ENCODE measurements at places on chromosomes 2 and 18.

GRCh38 chr2:85953476-85953875 lies 64.7 kb upstream of the ST3GAL5 start:
- no peak for DNase-seq

DNA sequence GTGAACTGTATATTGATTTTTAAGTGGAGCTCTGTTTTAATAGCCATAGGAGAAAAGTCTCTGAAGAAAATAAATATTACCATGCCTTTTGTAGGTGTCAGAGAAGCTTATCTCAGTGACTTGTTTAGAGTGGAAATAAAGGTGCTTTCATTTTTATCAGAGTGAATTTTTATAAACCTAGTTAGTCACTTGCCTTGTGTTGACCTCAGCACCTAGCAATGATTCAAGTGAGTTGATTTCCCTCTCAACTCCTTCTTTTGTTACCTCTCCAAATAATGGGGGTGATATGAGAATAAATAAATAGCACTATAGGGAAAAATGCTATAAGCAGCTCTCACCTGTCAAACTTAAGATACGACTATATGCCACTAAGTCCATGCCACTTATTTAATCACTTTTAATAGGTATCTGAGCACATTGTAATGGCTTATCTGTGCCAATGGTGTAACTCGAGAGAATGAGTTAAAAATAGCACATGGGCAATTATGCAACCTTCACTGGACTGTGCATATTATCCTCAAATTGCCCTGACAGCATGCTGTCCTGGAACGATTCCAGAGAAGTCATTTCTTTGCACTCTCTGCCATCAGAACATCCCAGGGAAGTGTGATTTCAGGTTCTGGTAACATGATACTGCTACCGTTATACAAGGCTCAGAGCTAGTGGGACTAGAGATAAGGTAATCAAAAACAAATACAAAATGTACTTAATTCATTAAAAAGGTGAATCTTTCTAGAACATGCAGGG lies 290.8 kb downstream of the CCDC85A start:
- no peak for DNase-seq

DNA sequence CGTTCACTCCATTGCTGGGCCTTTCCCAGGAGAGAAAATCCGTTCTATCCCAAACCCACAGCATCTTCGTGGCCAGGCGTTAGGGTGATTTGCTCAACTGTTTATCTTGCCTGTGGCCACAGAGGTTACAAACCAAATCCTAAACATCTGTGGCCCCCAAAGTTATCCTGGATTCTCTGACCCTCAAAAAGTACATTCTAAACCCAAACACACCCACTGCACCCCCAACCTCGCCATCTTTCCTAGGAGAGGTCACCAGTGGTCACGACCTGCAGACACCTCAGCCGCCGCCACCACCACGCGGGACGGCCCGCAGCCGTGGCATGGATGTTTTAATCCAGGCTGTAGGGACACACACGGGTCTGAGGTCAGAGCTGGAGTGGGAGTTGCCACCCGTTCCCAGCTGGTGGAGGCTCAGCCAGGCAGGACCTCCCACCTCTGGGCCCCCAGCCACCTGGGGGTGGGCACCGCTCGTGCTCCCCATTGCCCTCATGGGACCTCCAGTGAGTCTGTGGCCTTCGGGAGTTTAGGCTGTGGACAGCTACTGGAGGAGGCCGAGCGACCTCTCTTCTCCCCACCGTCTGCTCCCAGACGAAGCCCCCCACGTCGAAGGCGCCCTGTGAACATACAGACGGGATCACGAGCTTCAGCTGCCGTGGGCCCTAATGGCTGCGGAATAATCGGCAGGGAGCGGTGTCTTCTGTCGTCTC lies 72.0 kb downstream of the KCNG2 start:
- DNase-seq = no peak

- no peak for DNase-seq
Observed at GRCh38 chr18:46461993-46462392, 195.0 kb downstream of the LOXHD1 start.

- no peak for DNase-seq
Observed at GRCh38 chr18:75277610-75277928, 67.0 kb downstream of the TSHZ1 start.

GRCh38 chr18:28125051-28125450 lies 51.9 kb downstream of the CDH2 start:
- no peak for DNase-seq

GRCh38 chr2:109300582-109300981 lies 171.6 kb downstream of the SH3RF3 start:
- no peak for DNase-seq

DNA sequence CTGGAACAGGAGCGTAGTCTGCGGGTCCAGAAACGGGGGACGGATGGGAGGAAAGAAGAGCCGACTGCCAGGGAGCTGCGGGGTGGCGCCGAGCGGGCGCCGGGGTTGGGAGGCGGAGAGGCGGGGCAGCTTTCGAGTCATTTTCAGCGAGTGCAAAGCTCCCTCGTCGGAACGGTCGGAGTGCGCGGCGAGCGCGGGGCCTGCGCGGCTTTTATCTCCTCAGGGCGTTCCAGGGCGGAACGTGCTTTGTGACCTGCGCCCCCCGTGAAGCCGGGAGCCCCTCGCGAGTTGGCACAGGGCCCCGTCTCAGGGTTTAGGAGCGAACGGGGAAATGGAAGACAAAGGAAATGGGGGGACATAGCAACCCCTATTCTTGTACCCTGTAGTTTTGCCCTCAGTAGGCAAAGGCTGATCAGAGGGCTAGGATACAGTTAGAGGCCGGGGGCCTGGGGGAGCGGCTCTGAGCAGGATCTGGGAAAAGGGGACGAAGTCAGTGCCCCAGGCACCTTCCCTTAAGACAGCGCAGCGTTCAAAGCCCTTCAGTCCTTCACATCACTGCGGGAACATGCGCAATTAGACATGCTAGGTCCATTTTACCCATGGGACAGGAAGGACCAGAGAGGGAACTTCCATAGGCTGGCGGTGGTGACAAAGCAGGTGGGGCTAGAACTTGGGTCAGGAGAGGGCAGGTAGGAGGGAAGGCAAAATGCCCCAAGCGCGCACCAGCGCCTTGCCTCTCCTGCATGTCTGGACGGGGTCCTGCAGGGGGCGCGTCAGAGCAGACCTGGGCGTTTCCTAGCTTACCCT lies 60.1 kb upstream of the IL1RL1 start:
- peak; percentile 74 for DNase-seq

- DNase-seq = no peak
Observed at GRCh38 chr18:78640246-78640995, 339.2 kb upstream of the SALL3 start.

GRCh38 chr2:215917953-215918620 lies 95.3 kb downstream of the MREG start:
- no peak for DNase-seq

- DNase-seq = peak; percentile 51
Observed at GRCh38 chr2:171086352-171087290, 74.1 kb downstream of the TLK1 start.

GRCh38 chr2:202019689-202020450 lies 13.8 kb upstream of the FZD7 start:
- no peak for DNase-seq

GRCh38 chr2:228067309-228067708 lies 114.2 kb downstream of the SPHKAP start:
- DNase-seq = no peak

GRCh38 chr18:48404716-48405507 lies 4.3 kb downstream of the ZBTB7C start:
- no peak for DNase-seq

DNA sequence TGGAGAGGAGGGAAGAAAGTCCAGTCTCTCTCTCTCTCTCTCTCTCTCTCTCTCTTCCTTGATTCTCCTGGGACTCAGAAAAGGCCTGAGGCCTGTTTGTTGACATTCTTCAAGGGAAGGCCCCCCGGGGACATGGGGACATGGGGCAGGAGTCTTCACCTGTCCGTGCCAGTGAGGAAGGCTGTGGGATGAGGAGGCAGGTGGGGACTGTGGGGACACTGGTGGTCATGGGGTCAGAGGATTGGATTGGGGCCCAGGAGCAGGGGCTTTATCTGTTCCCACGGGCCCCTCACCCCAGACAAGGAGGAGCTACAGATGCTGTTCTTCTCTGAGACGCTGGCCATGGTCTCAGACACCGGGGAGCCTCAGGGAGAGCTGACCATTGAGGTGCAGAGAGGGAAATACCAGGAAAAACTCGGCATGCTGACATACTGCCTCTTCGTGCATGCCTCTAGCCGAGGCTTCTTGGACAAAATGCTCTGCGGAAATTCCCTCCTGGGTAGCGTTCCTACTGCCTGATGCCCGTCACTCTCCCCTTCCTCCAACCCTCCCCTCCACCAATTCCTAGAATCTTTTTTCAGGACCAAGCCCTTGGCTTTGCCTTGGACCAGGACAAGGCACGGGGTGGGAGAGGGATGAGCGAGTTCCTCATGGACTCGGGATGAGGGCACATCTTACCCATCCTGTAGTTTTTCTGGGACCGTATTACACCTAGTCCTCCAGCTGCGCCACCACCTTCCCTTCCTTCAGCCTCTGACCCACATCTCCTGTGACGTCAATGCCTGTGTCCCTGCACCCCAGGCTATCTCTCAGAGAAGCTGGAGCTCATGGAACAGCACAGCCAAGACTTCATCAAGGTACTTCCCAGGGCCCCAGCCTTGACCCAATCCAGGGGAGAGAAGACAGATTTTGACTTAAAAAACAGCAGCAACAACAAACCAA lies 850 bp downstream of the CATIP start:
- DNase-seq = no peak

DNA sequence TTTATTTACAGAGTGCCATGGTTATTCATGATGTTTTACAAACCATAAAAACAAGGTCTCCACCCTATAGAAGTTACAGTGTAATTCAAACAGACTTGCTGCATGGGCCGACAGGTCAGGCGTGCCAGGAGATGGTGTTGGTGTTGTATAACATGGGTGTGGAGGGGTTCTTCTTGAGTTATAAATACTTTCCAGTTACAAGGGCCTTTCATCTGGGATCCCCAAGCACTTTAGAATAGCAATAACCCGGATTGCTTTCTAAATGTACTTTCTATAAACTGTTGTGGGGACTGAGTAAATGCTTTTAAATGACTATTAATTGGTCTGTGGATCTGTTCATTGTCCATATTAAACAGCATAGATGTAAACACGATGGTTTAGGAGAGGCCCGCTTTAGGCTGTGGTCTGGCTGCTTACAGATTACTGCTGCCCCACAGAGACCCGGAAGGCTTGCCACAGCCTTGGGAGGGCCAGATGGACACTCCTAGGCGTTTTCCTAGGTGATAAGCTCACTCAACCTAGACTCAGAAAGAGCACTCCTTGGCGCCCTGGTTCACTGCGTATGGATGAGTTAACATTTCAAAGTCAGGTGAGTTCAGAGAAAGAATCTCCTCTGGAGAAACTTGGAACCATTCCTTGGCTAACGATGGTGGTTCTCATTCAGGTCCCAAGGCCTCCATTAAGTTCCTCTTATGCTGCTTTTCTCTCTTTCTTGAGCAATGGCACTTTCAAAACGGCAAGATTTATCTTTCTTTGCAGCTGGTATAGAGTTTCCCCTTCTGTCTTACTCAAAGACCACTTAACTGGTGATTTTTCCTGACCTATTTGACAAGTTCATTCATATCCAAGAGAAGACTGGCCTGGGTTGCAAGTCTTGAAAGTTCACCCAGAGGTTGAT lies 3.6 kb upstream of the KIAA2012 start:
- no peak for DNase-seq

DNA sequence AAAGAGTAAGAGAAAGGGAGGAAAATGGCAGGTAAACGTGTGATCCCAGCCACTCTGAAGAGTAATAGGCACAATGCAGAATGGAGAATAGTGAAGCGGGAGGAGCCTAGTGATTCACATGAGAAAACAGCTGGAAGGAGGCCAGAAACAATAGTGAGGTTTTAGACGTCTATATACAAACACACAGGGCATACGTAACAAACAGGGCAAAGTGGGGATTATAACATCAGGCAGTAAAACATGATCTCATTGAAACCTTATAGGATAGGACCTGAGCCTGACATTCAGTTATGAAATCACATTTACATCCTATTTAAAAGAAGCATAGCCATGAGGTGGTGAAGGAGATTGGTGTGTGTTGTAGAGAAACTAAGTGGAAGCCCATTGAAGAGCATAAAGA lies 33.0 kb upstream of the GATA6 start:
- no peak for DNase-seq

DNA sequence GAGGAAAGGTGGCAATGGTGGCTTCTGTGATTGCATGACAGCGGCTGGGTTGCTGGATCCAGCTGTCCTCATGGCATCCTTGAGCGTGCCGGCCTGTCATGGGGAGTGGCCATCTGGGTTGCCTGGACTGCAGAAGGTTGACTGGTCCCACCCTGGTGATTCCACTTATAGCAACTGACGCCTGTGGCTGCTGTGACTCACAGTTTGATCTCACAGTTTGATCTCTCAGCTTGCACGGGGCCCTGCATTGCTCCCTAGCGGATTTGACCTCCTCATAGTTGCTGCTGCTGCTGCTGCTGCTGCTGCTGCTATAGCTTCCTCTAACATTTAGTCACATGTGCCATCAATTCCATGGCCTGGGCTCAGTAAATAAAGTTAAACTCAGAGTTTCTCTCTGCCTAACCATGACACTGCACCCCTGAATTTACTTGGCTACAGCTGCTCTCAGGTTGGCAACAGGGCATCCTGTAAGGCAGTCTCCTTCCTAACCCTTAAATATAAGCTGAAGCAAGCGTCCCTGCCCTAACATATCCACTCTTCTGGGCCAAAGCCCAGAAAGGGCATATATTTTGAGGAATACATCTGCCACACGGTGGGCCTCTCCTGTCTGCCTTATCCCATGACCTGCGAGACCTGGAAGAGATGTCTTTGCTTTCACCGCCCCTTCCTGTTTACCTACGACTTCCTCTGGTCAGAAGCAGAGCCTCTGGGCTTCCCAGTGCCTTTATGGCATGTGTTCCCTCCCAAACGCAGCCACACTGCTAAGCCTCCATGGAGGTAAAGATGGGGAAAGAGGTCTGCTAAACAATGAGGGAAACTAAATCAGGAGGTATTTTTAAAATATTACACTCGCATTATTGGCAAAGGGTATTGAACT lies 37.8 kb upstream of the CCDC150 start:
- DNase-seq = peak; percentile 74

- DNase-seq = no peak
Observed at GRCh38 chr18:22026889-22027288, 142.5 kb upstream of the GATA6 start.

- DNase-seq = peak; percentile 24
Observed at GRCh38 chr2:55014962-55015939, 35.0 kb downstream of the RTN4 start.

DNA sequence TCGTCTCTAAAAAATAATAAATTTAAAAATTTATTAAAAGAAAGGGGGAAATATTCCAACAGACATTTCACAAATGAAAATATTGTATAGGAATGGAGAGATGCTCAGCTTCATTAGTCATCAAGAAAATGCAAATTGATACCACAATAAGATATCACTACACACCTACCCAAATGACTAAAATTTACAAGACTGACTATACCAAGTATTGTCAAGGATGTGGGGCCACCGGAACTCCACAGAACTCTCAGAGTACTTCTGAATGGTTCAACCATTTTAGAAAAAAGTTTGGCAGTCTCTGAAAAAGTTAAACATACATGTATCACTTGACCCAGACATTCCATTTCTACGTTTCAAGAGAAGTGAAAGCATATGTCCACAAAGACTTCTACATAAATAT lies 163.4 kb downstream of the EHBP1 start:
- no peak for DNase-seq

GRCh38 chr2:203484266-203485112 lies 50.6 kb downstream of the RAPH1 start:
- no peak for DNase-seq

- no peak for DNase-seq
Observed at GRCh38 chr2:111698743-111699554, 185.0 kb downstream of the ANAPC1 start.

GRCh38 chr18:730692-731091 lies 18.3 kb upstream of the ENOSF1 start:
- no peak for DNase-seq

Measured in glutamatergic neuron (in vitro differentiated cells).